Stimulated activated CD4-positive, alpha-beta T cell treated with anti-CD3 and anti-CD28 coated beads, Interleukin-1b, Interleukin-23, amount 100 ng/mL, for 48 hours (primary cell): ENCODE measurements at places on chromosomes 2 and 18.

GRCh38 chr2:119697290-119698020, 18.5 kb downstream of the TMEM177 start:
- no peak for DNase-seq

DNA sequence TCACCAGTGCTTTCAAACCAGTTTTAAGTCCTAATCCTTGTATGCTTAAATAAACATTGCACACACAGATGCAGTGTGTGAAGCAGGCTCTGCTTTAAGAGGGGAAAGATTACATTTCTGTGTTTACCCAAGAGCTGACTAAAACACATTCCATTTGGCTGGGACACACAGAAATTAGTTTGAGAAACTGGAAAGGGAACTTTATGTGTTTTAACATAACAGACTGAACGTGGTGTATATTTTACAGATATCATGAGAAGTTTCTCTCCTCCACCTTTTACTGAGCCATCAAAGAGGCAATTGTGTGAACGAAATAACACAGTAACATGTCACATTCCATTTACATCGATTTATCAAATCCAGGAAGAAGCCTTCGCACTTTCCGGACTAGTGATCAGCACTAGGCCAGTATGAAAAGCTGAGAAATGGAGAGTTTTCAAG, 121.8 kb downstream of the MAIP1 start:
- DNase-seq, result no peak

DNA sequence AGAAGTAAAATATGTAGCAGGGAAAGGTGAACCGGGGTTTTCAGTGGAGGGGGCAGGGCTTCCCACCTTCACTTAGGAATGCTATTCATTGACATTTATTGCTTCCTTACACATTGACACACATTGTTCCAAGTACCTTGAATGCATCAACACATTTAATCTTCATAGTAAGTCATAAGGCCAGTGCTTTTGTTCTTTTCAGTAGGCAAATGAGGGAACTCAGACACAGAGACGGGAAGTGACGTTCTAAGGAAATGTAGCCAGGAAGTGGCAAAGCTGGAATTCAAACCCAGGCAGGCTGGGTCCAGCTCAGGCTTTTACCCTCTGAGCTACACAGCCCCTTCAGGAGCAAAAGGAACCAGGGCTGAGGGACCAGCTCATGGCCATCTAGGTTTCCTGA, 20.7 kb downstream of the BMP10 start:
- DNase-seq, result no peak

- DNase-seq, result no peak
These were observed 214.2 kb downstream of the DYSF start for GRCh38 chr2:71667256-71668182.

DNA sequence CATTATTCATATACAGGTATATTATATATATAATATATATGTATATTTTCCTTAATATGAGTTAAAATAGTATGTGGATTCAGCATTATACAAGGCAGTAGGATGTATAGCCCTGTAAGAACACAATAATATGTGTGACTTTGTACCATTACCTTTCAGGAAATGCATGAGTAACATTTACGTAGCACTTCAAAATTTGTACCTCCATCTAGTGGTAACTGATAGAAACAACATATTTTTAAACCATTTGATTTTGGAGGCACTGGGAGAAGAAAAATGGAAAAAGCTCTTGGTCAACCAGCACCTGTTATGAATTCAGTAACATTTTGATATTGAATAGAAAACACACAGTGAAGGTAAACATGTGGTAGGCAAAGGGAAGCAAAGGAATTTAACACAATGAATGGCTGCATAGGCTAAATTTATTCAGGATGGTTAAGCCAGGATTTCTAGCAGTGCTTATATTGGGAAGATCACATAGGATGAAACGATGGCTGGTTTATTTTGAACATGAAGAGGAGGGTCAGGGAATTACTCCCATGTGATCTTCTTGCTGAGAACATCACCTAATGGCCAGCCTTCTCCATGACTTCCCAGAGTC, 565.5 kb downstream of the CCDC85A start:
- no peak for DNase-seq

DNA sequence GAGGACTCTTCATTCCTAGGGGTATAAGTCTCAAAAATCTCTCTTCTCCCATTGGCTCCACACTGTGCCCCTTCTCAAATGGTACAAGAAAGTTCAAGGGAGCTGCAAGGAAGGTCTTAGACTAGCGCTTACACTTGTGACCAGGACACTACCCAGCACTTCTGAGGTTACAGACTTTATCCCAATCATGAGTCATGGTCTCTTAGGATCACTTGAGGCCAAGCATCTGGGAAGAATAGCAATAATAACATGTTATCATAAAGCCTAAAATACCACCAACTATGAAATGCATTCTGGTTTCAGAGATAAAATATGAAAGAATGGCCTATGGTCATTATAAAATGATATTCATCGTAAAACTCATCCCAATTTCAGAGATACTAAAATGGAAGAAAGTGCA, 309.9 kb upstream of the PKDCC start:
- DNase-seq, result no peak

DNA sequence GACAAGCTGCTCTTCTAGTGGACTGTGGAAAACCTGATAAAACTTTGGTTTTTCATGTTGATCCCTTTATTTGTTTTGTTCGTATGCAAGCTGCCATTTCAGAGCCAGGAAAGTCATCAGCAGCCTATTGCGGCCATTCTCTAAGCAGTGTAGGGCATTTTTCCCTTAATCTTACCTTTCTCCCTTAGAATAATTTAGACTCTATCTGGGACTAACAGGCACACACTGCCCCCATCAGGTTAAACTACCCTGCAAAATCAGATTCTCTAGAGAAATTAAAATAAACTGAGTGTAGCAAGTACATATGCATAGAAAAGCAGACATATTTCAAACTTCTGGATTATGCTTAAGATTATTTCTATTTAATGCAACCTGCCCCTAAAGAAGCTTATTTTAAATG, 347.5 kb downstream of the METTL4 start:
- DNase-seq, result no peak

- no peak for DNase-seq
These were observed 34.8 kb upstream of the NCKAP5 start for GRCh38 chr2:133603109-133603508.

DNA sequence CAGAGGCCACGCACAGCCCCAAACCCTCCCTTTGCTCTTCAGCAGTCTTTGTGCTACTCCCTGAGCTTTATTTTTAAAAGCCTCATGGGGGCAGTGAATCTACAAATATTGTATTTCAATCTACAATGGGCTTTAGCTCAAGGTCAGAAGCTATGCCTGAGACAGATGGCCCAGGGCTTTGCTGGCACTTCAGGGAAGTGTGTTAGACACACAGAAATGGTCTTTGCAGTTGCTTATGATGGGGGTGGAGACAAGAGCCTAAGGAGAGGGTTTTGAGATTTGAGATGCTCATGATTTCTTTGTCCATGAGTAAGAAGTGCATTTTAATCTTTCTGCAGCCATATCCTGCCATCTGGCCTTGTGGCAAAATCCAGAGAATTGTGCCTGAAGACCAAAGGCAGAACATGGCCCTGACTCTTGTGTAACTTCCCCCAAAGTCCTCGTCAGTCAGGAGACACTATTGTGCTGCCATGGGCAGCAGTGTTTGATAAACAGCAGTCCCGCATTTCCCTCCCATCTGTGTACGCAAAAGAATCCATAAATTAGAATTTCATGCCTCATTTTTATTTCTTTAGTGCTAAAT, 92.6 kb downstream of the VAPA start:
- DNase-seq, result no peak

- peak; percentile 56 for DNase-seq
These were observed at the start of gene ABI2 for GRCh38 chr2:203327901-203328759. Gene ABI2, plus strand, starts transcription at chr2:203328394. Its CDS starts 121 bp downstream, at chr2:203328515.

DNA sequence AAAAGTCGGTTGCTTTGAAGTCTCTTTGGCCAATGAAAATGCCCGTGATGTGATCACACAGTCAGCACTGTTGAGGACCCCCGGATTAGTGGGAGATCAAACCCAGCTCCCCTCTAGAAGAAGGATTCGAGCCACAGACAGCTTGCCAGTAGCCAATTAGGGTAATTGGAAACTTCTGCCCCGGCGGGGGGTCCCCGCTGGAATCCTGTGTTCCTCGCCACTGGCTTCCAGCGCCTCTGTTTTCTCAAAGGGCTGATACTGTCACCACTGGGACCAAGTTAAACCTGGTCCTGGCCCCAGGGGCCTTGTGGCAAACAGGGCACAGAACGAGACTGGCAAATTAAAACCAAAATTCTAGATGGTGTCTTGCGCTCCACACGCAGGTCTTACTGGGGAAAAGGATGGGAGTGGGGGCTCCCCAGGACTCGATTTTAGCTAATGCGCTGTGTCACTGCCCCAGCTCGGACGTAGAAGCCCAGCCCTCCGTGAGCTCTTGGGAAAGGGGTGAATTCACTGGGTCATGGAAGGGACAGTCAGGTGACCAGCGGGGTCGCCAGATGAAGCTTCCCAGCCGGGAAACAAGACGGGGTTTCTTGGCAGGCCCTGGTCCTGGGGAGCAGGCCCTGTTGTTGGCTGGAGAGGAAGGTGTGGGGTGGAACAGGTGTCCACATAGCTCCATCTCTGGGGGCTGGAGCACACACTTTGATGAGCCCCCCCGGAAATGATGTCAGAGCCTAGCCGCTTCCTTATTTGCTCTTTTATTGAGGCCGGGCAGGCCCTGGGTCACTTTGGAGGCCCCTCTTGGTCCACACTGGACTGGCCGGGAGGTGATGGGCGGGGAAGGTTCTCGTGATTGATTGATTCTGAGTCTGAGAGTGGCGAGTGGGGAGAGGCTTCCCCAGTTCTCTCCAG, 90.2 kb downstream of the SMAD7 start:
- no peak for DNase-seq

- no peak for DNase-seq
These were observed 144.9 kb downstream of the KCTD1 start for GRCh38 chr18:26403491-26403890.

- no peak for DNase-seq
These were observed 61.2 kb downstream of the WDSUB1 start for GRCh38 chr2:159225025-159226016.

DNA sequence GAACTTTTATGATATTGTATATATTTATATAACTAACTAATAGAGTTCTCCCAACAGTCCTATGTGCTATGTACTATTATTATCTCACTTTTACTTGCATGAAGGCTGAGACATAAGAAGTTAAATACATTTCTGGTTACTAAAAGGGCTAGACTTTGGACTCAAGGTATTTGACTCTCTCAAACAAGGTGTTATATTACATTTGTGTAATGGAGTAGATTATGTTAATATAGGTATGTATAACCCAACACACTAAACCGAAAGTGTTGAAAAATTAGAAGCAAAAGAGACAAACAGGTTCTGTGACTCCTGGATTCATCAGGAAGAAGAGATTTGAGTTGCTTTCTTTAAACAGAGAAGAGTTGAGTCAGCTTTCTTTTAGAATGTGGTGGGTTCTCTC, 733.6 kb upstream of the ZEB2 start:
- no peak for DNase-seq

GRCh38 chr2:186757009-186757408, 63.1 kb downstream of the FAM171B start:
- no peak for DNase-seq

- DNase-seq, result no peak
These were observed 253.3 kb downstream of the SPAG16 start for GRCh38 chr2:213537579-213537978.

- DNase-seq, result no peak
These were observed 127.3 kb upstream of the IL1R2 start for GRCh38 chr2:101864426-101864825.

DNA sequence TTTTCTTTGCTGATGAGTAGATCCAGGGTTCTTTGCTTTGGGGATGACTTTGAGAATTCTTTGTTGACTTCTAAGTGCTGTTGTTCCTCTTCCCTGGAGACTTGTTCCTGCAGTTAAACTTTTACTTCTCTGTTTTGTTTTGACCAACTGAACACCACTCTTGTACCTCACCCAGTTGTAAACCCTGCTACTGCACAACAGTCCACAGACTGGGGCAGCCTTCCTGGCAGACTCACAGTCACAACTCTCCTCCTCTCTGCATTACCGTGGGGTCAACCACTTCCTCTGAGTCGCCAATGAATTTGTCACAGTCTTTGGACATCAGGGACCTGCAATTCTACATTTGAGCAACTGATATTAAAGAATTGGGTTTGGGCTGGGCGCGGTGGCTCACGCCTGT, 3.8 kb upstream of the SLC8A1 start:
- no peak for DNase-seq
